ENCODE measurements at places on chromosomes 12 and 14.

- no peaks in the 10 kb centered on the region for H3K36me3 ChIP-seq
- DNase-seq = no peak
- no peak overlapping the region for H3K4me3 ChIP-seq
- peaks cover 9% of the 10 kb centered on the region for H3K27me3 ChIP-seq
- H3K27ac ChIP-seq = no peak overlapping the region
- H3K4me1 ChIP-seq = no peaks in the 10 kb centered on the region
These were observed 36.3 kb upstream of the PPM1A start for GRCh38 chr14:60212503-60213371.

DNA sequence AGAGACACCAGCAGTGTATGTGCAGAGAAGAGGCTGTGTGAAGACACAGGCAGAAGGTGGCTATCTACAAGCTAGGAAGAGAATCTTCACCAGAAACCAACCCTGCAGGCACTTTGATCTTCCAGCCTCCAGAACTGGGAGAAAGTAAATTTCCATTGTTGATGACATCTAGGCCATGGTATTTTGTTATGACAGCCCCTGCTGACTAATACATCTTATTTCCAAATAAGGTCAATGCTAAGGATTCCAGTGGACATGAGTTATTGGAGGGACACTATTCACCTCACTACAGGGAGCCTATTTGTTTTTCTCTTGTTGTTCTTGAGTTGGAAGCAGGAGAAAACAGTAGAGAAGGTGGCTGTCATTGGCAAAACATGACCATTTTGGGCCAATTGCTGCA, 88.5 kb upstream of the RIN3 start:
- no peaks in the 10 kb centered on the region for H3K27me3 ChIP-seq
- H3K36me3 ChIP-seq = no peaks in the 10 kb centered on the region
- no peak overlapping the region for H3K27ac ChIP-seq
- H3K4me1 ChIP-seq = peaks cover 6% of the 10 kb centered on the region

- no peak overlapping the region for H3K4me3 ChIP-seq
- peaks cover 2% of the 10 kb centered on the region for H3K27me3 ChIP-seq
- H3K36me3 ChIP-seq = no peaks in the 10 kb centered on the region
- DNase-seq = no peak
- H3K27ac ChIP-seq = no peak overlapping the region
These were observed 12.4 kb upstream of the ETFBKMT start for GRCh38 chr12:31647086-31647491.

- H3K27me3 ChIP-seq = no peaks in the 10 kb centered on the region
- no peak overlapping the region for H3K27ac ChIP-seq
- H3K4me1 ChIP-seq = peaks cover 64% of the 10 kb centered on the region
- H3K4me3 ChIP-seq = no peak overlapping the region
These were observed 30.3 kb downstream of the TESPA1 start for GRCh38 chr12:54954228-54954627.

- no peaks in the 10 kb centered on the region for H3K36me3 ChIP-seq
- no peaks in the 10 kb centered on the region for H3K4me1 ChIP-seq
- no peak overlapping the region for H3K4me3 ChIP-seq
- no peaks in the 10 kb centered on the region for H3K27me3 ChIP-seq
- no peak for DNase-seq
These were observed 71.8 kb downstream of the CACNA1C start for GRCh38 chr12:2124466-2125023.

DNA sequence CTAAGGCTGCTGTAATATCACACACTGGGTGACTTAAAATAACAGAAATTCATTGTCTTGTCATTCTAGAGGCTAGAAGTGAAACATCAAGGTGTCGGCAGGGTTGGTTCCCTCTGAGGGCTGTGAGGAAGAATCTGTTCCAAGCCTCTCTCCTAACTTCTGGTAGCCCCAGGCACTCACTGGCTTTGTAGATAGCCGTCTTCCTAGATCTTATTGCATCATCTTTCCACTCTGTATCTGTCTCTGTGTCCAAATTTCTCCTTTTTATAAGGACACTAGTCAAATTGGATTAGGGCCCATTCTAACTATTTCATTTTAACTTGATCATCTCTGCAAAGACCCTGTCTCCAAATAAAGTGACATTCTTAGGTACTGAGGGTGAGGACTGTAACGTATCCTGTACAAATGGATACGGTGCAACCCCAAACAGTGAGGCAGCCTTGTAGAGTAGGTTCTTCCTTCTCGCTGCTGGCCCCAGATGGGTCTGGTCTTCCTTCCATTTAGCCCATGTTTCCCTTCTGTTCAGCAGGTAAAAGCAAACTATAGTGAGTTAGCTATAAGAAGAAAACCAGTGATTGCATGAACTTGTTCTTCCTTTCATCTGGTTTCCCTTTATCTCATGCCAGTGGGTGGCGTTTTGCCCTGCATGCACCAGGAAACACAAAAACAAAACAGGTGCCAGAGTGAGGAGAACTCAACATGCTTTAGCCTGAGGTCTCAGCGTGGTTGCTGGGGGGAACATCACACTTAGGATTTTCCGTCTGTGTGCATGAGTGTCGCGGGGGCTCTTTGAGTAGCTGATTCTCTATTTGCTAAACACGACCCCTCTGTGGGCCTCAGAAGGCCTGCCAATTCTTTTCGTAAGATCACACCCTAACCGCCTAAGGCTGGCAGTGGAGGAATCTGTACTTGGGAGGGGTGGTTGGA, 19.5 kb downstream of the TTC9 start:
- peaks cover 94% of the 10 kb centered on the region for H3K4me1 ChIP-seq
- peak; percentile 72 for DNase-seq
- H3K27me3 ChIP-seq = no peaks in the 10 kb centered on the region
- H3K4me3 ChIP-seq = peak overlapping the region; percentile 42
- peaks cover 48% of the 10 kb centered on the region for H3K36me3 ChIP-seq

- peaks cover 54% of the 10 kb centered on the region for H3K4me1 ChIP-seq
- peak overlapping the region; percentile 62 for H3K27ac ChIP-seq
- peak overlapping the region; percentile 26 for H3K4me3 ChIP-seq
- H3K27me3 ChIP-seq = no peaks in the 10 kb centered on the region
- DNase-seq = peak; percentile 39
These were observed 210.1 kb downstream of the SLC41A2 start for GRCh38 chr12:104747955-104748354.

- DNase-seq = peak; percentile 42
- H3K27ac ChIP-seq = no peak overlapping the region
- H3K4me1 ChIP-seq = peaks cover 34% of the 10 kb centered on the region
- no peaks in the 10 kb centered on the region for H3K36me3 ChIP-seq
- H3K4me3 ChIP-seq = no peak overlapping the region
- peaks cover 79% of the 10 kb centered on the region for H3K27me3 ChIP-seq
These were observed 1.4 kb upstream of the ARHGEF40 start for GRCh38 chr14:21068521-21069387.

GRCh38 chr12:121318121-121318520, 21.6 kb upstream of the CAMKK2 start:
- H3K27me3 ChIP-seq = no peaks in the 10 kb centered on the region
- no peak for DNase-seq
- no peak overlapping the region for H3K4me3 ChIP-seq
- H3K27ac ChIP-seq = no peak overlapping the region
- peaks cover 23% of the 10 kb centered on the region for H3K4me1 ChIP-seq

DNA sequence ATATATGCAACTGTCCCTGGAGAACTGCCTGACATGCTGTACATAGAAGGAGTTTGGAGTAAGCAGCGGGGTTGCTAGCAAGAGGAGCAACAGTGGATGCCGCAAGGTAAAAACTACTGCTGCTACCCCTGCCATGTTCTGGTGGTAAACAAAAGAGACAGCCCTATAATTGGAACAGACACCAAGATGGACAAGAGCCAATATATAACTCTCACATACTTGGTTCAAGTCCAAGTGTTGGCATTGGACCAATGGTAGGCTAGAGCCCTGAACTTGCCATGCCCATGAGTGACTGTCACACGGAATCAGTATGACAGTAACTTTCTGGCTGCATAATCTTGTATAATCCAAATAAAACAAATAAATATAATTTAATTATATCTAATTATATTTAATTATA, 13.7 kb downstream of the ATXN7L3B start:
- H3K27me3 ChIP-seq = peaks cover 2% of the 10 kb centered on the region
- no peaks in the 10 kb centered on the region for H3K36me3 ChIP-seq
- DNase-seq = no peak
- no peak overlapping the region for H3K4me3 ChIP-seq
- no peaks in the 10 kb centered on the region for H3K4me1 ChIP-seq
- no peak overlapping the region for H3K27ac ChIP-seq

GRCh38 chr14:20470603-20470901, 1.3 kb downstream of the PNP start:
- no peak for DNase-seq
- H3K4me1 ChIP-seq = peaks cover 50% of the 10 kb centered on the region
- H3K27ac ChIP-seq = peak overlapping the region; percentile 97
- peak overlapping the region; percentile 95 for H3K4me3 ChIP-seq
- H3K27me3 ChIP-seq = peaks cover 2% of the 10 kb centered on the region
- peaks cover 54% of the 10 kb centered on the region for H3K36me3 ChIP-seq

DNA sequence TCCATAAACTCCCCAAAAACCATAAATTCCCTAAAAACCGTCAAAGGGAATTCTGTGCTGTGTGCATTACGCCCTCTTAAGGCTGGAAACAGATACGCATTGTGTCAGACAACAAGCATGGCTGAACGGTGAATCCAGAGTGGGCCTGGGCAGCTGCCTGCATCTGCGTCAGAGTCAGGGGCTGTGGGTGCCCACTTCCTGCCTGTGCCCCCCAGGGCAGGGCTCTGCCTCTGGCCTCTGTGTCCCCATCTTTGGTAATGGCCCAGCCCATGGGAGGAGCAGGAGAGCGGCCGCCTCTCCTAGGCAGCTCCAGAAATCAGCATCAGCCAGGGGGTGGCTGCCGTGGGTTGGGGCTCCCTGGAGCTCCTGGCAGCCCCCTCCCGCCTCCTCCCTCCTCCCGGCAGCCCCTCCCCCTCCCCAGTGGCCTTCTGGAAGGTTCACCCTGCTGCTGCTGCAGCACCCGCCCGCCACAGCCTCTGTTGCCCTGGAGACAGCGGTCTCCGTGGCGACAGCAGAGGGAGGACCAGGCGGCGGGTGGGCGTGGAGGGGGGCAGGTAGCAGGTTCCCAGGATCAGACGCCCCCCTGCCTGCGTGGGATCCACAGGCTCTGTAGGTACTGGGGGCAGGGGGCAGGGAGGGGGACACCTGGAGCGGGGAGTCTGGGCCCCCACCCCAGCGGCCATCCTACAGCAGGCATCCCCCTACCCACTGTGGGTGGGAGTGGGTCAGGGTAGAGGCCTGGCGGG, 5.9 kb downstream of the MMP17 start:
- H3K27me3 ChIP-seq = peaks cover 25% of the 10 kb centered on the region
- H3K4me1 ChIP-seq = peaks cover 11% of the 10 kb centered on the region
- H3K4me3 ChIP-seq = no peak overlapping the region
- H3K27ac ChIP-seq = no peak overlapping the region

All from activated CD4-positive, alpha-beta T cell treated with anti-CD3 and anti-CD28 coated beads, Interleukin-2, amount 10 ng/mL, durations not matched to agents 7 days and 5 days (primary cell).